ENCODE measurements at places on chromosomes 13 and 19.

GRCh38 chr13:38921081-38921480, 69.5 kb downstream of the STOML3 start:
- DNase-seq, result no peak

DNA sequence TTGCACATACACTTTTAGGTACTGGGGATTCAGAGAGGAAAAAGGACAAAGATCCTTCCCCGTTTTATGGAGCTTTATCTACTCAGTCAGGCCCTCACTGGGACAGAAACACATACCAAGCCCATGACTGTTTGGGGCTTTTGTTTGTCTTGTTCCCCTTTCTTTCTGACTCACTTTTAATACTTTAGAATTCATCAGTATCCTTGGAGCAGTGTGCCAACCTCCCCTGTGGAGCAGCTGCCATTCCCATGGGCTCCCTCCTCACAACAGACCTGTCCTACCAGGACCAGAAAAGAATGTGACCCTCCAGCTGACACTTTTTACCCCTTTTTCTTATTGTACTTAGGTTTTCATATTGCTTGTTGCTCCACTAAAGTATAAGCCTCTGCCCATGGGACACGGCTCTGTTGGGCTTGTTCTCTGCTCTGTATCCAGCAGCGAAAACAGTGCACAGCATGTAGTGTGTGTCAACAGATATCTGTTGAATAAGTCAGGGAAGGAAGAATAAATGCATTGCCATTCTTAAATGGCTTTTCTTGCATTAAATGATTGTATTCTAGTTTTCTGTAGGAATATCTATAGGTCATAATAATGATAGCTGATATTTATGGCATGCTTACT, 431.1 kb downstream of the EFNB2 start:
- DNase-seq, result no peak

GRCh38 chr13:31675440-31675953, 63.8 kb upstream of the RXFP2 start:
- DNase-seq, result no peak

GRCh38 chr19:3785451-3785937, 687 bp downstream of the MATK start:
- DNase-seq, result peak; percentile 5

GRCh38 chr13:52164989-52165388, 5.6 kb upstream of the NEK3 start:
- no peak for DNase-seq

DNA sequence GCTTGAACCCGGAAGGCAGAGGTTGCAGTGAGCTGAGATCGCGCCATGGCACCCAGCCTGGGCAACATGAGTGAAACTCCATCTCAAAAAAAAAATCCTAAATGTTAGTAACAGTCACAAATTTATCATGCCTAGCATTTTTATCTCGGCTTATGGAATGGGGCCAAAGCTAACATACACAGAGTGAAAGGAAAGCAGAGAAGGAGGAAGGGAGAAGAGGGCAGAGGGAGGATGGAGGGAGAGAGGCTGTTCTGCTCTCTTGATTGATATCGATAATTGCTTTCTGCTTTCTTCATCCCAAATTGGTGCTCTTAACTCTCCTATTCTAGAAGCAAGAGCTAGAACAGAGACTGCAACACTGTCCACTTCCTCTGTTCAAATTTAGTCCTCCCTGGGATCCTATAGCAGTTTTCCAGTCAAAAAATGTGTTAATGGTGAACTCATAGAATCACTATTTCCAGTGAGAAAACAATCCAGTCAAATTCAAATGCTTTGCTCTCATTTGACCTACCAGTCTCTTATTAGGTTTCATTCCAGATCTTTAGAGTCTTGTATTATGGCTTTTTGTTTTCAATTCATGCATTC, 15.8 kb upstream of the TUBGCP3 start:
- DNase-seq, result no peak

DNA sequence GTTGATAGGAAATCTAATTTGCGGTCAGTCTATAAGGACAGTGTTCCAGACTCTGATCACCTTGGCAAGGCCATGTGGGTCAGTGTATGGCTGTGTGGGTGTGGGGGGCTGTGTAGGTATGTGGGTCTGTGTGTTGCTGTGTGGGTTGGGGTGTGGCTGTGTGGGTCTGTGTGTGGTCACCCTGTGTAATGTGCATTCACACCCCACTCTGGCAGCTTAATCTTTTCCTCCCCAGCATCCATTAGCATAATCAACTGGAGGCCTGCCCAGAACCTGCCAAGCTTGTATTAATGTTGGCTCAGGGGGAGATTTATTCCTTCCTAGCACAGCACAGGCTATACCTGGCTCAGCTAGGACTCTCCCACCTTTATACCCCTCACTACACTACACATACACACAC, 203.2 kb downstream of the TUBA3C start:
- no peak for DNase-seq

GRCh38 chr13:31638577-31638976, 100.7 kb upstream of the RXFP2 start:
- DNase-seq, result no peak

GRCh38 chr13:54592201-54592600, 1563.6 kb downstream of the OLFM4 start:
- no peak for DNase-seq

DNA sequence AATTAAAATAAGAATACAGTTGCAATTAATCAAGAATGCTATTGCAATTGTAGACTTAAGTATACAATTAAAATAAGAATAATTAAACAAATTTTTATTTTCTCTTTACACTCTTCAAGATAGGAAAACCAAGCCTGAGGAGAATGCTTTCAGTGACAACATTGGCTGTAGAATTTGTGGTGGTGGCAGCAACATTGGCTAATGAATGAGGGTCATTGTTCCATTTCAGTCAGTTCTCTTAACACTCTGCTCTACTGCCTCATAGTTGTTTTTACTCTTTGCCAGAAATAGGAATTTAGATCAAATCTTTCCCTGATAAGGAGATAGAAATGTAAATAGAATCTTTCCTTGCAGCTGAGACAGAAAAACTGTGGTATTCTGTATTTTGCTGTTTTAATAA, 391.6 kb downstream of the PCDH20 start:
- DNase-seq, result no peak

- DNase-seq, result no peak
These were observed 526.0 kb downstream of the PCDH9 start for GRCh38 chr13:66704110-66704509.

- no peak for DNase-seq
These were observed 9.5 kb downstream of the CEBPG start for GRCh38 chr19:33382982-33383381.

DNA sequence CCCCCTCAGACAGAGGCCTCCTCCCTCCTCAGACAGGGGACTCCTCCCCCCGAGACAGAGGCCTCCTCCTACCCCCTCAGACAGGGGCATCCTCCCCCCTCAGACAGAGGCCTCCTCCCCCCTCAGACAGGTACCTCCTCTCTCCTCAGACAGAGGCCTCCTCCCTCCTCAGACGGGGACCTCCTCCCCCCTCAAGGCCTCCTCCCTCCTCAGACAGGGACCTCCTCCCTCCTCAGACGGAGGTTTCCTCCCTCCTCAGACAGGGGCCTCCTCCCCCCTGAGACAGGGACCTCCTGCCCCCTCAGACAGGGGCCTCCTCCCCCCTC, 13.9 kb downstream of the C3 start:
- no peak for DNase-seq

DNA sequence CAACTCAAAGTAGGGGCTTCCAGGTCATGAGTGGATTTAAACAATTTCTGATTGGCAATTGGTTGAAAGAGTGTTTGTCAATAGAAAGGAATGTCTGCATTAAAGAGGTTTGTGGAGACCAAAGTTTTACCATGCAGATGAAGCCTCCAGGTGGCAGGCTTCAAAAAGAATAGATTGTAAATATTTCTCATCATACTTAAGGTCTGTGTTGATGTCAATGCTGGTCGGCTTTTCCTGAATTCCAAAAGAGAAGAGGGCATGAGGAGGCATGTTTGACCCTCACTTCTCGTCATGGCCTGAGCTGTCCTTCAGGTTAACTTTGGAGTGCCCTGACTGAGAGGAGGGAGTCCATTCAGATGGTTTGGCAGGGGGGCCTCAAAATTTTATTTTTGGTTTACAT, 125.4 kb upstream of the RFC3 start:
- DNase-seq, result no peak

- DNase-seq, result peak; percentile 23
These were observed 6.3 kb upstream of the RDH13 start for GRCh38 chr19:55068950-55069864.

- DNase-seq, result peak; percentile 41
These were observed 79.2 kb downstream of the UBL3 start for GRCh38 chr13:29771247-29771646.

DNA sequence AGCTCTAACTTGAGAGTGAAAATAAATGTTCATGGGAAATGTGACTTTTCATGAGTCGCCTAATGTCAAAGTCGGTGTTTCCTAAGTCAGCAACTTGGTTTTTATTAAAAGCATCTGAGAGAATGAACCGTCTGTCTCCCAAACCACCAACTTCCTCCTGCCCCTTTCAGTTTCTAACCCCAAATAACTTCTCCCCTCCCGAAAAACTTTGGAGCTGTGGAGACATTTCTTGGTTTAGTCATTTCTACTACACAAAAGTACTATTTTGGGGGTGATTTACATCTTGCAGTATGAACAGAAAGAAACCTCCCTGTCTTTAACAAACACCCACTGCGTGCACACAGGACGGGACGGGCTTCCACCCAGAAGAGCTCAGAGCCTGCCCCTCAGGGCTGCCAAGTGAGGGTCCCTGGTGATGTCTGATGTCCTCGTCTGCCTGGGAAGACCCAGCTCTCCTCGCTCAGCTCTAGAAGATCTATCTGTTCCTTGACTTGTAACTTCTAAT, 65.0 kb downstream of the RASA3 start:
- DNase-seq, result no peak

DNA sequence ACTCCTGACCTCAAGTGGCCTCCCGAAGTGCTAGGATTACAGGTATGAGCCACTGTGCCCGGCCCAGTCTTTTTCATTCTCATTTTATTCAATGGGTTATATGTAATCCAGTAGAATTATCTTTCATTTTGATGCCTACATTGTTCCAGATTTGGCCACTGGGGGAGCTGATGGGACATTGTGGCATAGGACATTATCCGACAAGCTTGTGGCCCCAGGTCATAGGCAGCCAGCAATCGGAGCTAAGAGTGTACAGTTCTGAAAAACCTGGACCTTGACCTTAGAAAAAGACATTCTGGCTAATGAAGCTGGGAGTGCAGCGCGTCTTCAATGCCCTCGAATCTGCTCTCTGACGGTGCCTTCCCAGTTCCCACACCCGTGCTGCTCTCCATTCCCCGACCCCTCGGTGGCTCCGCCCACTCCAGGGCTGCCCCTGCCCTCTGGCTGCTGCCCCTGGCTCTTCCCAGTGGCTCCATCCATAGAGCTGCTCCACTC, 108.7 kb downstream of the TEX29 start:
- peak; percentile 31 for DNase-seq

- no peak for DNase-seq
These were observed 227.4 kb downstream of the TUBA3C start for GRCh38 chr13:18954254-18954653.

DNA sequence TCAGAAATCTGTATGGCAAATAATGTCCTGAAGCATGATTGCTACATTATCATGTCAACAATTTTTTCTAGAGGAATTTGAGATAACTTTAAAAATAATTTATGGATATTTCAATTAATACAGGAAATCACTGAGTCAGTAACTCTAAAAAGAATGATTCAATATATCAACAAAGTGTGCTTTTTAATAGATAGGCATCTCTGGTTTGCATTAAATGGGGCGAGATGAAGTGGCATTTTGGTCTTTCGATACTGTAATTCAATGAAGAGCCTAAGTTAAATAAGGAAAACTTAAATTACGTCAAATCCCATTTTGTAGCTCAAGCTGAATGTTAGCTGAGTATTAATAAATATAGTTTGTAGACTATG, 342.8 kb downstream of the DACH1 start:
- no peak for DNase-seq

- no peak for DNase-seq
These were observed 14.2 kb upstream of the SEMA6B start for GRCh38 chr19:4573682-4574081.

GRCh38 chr13:74575729-74576125, 441.5 kb upstream of the KLF12 start:
- DNase-seq, result peak; percentile 49
